ENCODE measurements at places on chromosomes 13 and 19.

DNA sequence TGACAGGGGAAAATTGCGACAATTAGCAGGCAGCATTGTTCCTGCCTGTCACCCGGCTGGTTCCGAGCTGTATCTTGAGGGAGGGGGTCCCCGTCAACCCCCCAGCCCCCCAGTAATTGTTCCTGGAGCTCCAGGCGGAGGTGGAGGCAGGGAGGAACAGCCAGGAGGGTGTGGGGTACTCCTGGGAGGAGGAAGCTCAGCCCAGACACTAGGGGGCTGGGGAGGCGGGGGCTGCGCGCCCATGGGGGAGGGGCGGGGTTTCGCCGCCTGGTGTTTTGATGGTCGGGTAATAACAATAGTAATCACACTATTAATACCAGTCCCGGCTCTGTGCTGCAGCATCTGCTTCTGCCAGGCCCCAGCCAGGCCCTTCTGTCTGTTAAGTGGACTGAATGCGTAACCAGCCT is 8.6 kb downstream of the NPAS1 start:
- DNase-seq = no peak

DNA sequence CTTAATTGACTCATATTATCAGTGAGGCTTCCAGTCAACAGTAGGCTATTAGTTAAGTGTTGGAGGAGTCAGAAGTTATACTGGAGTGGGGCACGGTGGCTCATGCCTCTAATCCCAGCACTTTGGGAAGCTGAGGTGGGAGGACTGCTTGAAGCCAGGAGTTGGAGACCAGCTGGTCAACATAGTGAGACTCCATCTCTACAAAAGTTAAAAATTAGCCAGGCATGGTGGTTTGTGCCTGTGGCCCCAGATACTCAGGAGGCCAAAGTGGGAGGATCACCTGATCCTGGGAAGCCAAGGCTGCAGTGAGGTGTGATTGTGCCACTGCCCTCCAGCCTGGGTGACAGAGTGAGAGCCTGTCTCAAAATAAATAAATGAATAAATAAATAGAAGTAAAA is 53.2 kb downstream of the COMP start:
- DNase-seq = no peak

DNA sequence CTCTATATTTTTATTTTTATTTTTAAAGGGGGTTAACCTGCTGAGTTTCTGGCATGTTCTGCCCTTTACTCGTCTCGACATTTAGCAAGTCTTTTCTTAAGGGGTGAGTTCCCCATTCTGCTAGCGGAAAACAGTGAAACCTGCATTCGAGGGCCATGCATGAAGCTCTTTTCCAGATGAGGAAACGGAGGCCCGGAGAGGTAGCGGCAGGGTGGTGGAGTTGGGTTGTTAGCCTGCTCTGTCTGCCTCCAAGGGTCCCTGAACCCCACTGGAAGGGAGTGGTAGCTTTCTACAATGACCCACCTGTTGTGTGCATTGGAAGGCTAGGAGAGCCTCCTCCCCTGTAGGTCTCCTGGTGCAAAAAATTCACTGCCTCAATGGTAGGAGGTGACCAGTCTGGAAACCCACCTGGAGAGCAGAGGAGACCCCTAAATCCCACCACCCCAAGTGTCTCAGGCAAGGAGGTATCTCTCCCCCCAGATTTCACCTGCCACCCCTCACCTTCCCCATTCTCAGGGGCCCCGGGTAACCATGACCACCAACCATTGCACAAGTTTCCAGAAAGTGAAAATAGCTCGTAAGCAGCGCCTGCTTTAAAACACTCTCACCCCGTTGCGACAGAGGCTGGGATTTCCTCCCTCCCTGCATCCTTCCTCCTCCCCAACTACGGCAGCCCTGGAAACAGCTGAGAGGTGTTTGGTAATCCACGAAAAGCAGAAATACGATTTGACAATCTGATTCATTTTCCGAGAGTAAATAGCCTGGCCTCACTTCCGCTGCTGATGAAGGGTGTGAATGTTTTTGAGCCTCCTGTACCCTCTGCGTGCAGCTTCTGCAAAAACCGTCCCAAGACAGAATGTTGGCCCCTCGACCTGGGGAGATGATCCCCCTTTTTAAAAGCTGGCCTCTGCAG is 3.5 kb downstream of the KLF2 start:
- DNase-seq = peak; percentile 79

DNA sequence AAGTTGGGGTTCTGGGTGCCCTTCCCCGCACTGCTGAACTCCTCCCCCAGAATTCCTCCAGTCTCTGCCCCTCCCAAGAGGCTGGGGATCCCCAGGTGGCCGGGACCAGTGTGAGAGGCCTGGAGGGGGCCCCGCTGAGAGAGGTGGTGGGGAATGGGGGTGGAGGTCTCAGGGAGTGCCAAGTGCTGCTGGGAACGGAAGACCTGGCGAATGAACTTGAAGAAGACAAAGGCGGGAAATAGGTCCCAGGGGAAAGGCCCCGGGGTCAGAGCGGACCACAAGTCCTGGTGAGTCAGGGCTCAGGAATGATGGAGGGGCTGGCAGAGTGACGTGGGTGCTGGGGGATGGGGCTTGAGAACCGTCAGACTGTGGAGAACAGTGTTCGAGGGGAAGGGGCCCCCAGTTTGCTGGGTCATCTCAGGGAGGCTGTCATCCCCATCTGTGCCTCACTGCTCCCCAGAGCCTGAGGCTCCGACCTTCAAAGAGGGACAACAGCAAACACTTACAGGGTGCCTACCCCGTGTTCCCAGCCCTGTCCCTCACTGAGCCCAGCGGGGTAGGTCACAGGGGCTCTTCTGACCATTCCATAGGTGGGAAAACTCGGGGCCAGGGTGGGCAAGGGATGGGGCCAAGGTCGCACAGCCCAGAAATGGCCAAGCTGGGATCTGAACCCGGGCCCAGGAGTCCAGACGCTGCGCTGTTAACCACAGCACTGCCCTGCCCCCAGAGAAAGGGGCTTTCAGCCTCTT is 16.0 kb upstream of the SEMA6B start:
- no peak for DNase-seq

- DNase-seq = peak; percentile 74
These were observed 460.0 kb downstream of the FOXO1 start for GRCh38 chr13:40206241-40207000.

DNA sequence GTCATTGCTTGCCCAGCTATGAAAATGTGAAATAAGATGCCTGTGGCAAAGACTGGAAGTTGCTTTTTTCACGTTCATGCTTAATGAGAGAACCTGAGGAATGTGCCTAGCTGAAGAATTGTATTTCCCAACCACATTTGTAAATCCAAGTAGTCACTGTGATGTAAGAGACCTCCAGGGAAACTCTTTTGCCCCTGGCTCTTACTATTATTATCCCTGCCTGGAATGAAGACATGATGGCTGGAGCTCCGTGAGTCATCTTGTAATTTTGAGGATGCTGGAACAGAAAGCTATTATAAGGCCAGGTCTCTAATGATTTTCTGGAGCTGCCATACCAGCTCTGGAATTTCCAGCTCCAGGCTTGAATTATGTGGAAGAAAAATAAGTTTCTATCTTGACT is 894.3 kb downstream of the DIAPH3 start:
- no peak for DNase-seq

DNA sequence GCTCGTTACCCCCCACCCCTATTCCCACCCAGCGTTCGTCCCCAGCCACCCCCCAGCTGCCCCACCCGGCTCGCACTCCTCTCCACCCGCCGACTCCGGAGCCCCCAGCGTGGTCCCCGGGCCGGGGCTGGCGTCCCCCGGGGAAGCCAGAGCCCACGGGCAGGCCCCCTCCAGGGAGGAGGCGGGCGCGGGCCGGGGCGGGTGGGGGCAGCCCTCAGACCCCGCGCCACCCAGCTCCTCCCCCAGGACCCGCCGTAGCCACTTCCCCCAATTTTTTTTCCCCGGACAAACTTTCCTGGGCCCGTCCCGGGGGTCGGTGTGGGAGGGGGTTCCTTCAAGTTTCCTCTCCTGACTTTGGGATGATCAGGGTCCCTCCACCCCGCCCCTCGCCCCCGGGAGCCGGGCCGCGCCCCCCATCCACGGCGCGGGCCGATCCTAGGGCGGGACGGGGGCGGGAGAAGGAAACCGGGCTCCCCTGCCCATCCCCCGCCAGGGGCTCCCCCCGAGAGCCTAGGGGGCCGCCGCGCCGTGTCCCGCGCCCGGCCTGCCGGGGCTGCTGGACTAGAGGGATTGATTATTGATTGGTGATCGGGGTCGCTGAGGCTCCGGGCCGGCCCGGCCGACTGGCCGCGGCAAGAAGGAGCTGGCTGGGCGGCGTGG is 927 bp upstream of the TSHZ3 start:
- no peak for DNase-seq

DNA sequence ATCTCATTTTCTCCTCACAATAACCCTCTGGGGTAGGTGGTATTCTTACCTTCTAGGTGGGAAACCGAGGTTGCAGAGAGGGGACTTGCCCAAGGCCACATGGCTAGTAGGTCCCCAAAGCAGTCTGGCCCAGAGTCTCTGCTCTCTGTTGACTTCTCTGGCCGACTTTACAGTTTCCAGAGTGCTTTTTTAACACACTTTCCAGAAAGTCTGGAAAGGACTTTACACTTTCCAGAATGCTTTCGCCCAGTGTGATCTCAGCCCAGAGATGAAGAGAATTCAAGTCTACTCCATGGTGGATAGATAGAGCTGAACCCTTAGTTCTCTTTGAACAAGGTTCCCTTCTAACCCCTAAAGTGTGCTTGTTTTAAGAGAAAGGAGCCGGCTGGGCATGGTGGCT is 12.2 kb downstream of the ARHGAP35 start:
- no peak for DNase-seq

All from activated effector memory CD4-positive, alpha-beta T cell treated with anti-CD3 and anti-CD28 coated beads, Interleukin-2, amount 50 U/mL, for 16 hours (primary cell).